Forelimb muscle (tissue), 1 donor: ENCODE measurements at places on chromosomes 1 and 21.

GRCh38 chr1:115976062-115976920, at the start of gene SLC22A15:
SLC22A15 (plus strand) TSS chr1:115976513; CDS start chr1:115976628, 115 bp downstream.
- peak; percentile 13 for DNase-seq

DNA sequence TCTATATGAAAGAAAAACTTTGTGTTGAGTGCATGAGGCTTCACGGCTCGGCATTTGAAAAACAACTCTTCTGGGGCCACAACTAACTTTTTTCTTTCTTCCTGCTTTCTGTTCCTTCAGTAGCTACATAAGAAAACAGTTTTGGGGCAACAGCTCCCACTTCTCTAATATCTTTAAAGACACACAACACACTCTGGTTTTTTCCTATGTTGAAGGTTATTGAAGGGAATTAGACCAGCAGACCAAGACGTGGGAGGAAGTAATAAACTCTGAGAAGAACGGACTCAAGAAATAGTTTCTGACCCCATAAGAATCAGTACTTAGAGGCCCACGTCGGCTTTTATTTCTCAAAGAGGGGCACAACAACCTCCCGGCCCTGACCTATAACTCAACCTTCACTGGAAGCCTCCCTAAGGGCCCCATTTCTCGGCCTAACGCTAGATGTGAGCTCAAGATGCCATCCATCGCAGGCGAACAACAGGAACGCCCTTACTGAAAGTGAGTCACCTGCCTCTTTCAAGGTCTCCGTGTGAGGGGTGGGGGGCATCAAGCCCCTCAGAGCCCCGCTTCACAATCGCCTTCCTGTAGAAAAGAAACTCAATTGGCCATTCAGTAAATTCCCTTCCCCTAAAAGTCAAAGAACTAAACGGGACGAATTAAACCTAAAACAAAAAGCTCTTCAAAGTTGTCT, 844 bp downstream of the ZMYM6 start:
- peak; percentile 5 for DNase-seq

GRCh38 chr1:236966636-236967035, 37.6 kb downstream of the MT1HL1 start:
- no peak for DNase-seq

GRCh38 chr1:241163363-241163762, 193.6 kb downstream of the RGS7 start:
- DNase-seq = no peak

GRCh38 chr1:5271264-5271663, 616.9 kb downstream of the AJAP1 start:
- no peak for DNase-seq
